ENCODE measurements at places on chromosomes 7 and 10.

- no peak for DNase-seq
These were observed 72.9 kb downstream of the MKI67 start for GRCh38 chr10:128053356-128053755.

DNA sequence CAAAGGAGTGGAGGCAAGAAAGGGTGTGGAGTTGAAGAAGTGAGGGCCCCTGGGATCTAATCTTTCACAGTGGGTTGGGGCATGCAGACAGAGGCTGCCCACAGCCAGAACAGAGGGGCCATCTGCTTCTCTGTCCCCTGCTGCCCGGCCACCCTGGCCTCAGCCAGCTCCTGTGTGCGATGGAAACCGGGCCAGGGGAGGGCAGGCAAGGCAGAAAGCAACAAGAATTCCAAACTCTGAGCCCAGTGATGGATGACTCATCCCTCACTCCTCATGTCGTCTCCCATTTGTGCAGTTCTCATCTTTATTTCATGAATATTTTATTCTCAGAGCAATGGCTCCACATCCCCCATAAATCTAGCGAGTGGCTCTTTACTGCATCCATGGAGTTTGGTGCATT is 757.1 kb downstream of the GRID1 start:
- no peak for DNase-seq

- DNase-seq = no peak
These were observed 640.4 kb downstream of the TYW1 start for GRCh38 chr7:67637023-67637358.

GRCh38 chr10:48634198-48634983 is 29.5 kb upstream of the ARHGAP22 start:
- no peak for DNase-seq

DNA sequence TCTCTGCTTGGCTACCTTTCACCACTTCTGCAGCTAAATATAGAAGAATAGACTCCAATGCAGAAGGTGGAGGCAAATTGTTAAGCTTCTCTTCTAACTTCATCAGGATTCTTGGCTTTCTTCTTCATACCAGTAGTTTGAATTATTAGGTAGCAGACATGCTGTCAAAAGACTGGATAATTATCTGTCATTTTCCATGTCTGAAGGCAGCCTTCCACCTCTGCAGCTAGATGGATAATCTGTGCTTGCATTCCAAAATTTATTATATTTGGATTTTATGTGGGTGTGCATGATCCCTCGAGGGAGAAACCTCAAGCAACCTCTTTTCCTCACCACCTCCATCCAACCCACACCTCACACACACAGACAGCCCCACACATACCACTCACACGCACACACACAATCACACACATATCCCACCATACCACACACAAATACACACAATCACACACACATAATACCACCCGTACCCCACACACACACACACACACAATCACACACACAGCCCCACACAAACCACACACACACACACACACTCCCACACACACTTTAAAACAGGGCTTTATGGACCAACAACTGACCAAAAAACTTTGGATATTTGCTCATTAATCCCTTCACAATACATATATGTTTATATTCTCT is 145.0 kb downstream of the C7orf25 start:
- no peak for DNase-seq

- no peak for DNase-seq
These were observed 2.4 kb upstream of the PRR15 start for GRCh38 chr7:29561271-29561670.

GRCh38 chr7:47038621-47039020 is 543.3 kb downstream of the TNS3 start:
- no peak for DNase-seq

GRCh38 chr7:13333371-13333770 is 645.9 kb downstream of the ARL4A start:
- DNase-seq = no peak

GRCh38 chr7:33459340-33459751 is 330.0 kb downstream of the BBS9 start:
- DNase-seq = no peak

GRCh38 chr10:12561307-12561706 is 212.0 kb downstream of the CAMK1D start:
- DNase-seq = no peak

- no peak for DNase-seq
These were observed 1189.5 kb downstream of the GATA3 start for GRCh38 chr10:9243941-9244411.

GRCh38 chr7:12436896-12437535 is 33.4 kb upstream of the VWDE start:
- no peak for DNase-seq

GRCh38 chr7:133355325-133355708 is 102.4 kb downstream of the EXOC4 start:
- no peak for DNase-seq

DNA sequence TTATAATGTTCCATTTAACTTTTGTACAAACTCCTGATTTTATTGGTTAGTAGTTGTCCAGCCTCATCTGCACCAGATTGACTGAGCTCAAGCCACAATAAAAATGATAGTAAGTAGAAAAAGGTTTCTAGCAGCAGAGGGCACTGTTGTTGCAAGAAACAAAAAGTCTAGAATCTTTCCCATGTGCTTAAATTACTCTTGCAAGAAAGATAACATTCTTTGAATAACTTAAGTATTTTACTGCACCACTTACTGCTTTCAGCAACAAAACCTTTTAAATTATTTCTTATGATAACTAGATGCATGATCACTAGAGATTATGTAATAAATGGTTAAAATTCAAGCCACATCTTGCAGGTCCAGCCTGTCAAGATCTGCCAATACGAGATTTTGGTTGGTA is 27.0 kb downstream of the LMOD2 start:
- DNase-seq = no peak

DNA sequence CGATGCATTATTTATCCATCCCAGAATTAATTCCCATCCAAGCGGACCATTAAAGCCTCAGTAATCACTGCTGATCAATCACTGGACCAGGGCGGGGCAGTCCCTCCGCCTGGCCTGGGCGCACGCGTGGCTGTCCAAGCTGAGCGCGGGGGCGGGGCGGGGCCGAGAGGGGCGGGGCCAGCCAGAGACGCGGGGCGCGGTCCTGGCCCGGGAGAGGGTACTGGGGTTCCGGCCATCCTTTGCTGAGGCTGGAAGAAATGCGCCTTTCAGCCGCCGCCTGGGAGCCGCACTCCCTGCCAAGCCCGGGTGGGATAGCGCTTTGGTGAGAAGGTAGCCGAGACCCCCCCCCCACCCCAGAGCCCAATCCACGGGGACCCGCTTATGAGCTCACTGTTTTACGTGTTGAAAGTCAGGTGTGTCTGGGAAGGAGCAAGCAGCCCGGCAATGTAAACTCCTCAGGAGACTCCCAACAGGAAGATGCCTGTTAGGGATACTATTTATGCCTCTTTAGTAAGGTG is at the start of gene ARHGAP22:
Gene ARHGAP22, minus strand, starts transcription at position 83 of the 518 bp plus-strand sequence. CDS start 277 bp downstream, outside the sequence.
- no peak for DNase-seq

DNA sequence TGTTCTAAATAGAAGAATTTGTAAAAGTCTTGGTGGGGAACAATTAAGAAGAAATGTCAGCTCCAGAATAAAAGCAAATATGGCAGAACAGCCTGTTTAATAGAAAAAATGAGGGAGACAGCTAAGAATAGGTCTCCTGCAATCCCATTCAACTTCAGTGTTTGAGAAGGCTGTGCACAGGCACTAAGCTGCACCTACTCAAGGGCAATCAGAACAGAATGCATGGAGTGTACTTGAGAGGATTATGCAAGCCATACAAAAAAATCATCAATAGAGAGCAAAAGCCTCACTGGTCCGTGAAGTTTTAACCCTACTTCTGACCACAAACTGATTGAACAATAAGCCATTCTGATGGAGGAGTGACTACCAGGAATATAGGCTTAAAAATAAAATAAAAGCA is 690.7 kb upstream of the PCDH15 start:
- DNase-seq = no peak

- no peak for DNase-seq
These were observed 303.8 kb downstream of the KCNMA1 start for GRCh38 chr10:77333610-77334340.

DNA sequence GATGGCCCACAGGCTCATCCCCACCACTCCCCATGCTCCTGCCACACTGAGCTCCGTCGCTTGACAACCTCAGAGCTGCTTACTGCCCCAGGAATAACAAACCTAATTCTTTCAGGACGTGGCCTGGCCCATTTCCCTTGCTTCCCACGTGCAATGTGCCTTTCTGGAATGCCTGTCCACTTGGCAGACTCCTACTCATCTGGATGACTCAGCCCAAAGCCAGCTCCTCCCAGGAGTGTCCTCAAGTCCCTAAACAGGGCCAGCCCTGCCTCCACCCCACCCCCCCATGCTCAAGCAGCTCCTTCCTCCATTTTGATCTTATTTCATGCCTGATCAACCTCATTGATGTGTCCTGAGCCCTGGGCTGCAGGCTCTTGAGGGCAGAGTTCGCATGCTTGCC is 164.9 kb upstream of the RNF32 start:
- DNase-seq = no peak

GRCh38 chr10:48467669-48468068 is 137.2 kb downstream of the ARHGAP22 start:
- DNase-seq = no peak

GRCh38 chr7:1325246-1325645 is 92.6 kb downstream of the UNCX start:
- no peak for DNase-seq

DNA sequence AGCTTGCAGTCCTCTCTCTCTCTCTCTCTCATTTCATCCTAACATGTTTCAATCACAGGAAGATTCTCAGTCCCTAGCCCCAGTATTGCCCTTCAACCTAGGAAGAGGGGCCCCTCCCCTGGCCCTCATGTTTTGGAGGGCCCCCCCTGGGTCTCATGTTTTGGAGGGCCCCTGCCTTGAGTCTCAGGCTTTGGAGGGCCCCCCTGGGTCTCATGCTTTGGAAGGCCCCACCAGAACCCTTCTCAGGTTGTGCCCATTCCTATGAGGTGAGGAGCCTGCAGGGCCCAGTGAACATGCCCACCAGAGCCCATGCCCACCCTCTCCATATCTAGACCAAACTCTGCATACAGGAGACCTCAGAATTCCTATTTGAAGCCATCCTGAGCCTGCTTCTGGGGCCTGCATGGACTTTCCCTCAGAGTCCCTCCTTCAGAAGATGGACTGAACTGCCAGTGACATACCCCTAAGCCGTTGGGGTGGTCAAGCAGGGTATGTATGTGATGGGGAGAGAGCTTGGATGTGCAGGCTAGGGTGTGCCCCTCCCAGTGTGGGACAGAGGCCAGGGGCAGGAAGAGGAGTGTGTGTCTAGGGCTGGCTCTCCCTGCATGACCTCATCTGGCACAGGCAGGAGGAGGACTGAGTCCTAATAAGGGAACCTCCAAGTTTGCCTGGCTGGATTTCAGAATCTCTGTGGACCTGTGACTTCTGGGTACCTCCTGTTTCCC is 8.1 kb upstream of the VDAC2 start:
- DNase-seq = no peak

DNA sequence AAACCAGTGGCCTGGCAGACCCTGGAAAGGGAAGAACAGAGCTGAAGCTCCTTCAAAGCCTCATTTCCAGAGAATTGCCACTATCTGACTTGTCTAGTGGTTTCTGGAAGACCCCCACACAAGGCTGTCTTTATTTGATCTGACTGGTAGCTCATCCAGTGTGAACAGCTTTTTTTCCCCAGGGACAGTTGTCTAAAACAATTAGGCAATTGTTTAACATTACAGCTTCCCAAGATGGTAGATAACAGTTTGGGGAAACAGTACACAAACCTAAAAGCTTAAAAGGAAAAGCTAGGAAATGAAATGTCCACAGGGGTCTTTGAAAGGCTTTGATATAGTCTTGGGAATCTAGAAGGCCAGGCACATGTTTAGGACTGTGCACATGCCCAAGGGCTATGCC is 203.4 kb upstream of the CTBP2 start:
- no peak for DNase-seq

GRCh38 chr7:124101173-124101768 is 68.4 kb upstream of the TMEM229A start:
- no peak for DNase-seq

DNA sequence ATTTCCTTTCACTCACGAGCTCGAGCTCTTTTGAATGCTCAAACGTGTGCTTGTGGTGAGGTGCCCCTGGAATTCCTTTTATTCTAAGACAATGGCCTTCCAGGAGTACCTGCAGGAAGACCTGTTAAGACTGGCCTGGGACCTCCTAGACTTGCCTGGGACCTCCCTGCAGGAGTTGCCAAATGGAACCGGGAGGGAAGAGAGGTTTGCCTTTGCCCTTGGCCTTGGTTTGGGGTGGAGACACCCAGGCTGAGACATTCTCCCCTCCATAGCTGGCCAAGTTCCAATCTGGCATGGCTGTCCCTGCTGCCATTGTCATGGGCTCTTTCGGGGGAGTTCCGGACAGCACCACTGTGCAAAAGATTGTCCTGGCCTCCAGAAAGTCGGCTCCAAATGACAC is 39.7 kb downstream of the DNAJB12 start:
- DNase-seq = no peak

GRCh38 chr7:76267107-76267893 is 35.2 kb upstream of the HSPB1 start:
- no peak for DNase-seq

DNA sequence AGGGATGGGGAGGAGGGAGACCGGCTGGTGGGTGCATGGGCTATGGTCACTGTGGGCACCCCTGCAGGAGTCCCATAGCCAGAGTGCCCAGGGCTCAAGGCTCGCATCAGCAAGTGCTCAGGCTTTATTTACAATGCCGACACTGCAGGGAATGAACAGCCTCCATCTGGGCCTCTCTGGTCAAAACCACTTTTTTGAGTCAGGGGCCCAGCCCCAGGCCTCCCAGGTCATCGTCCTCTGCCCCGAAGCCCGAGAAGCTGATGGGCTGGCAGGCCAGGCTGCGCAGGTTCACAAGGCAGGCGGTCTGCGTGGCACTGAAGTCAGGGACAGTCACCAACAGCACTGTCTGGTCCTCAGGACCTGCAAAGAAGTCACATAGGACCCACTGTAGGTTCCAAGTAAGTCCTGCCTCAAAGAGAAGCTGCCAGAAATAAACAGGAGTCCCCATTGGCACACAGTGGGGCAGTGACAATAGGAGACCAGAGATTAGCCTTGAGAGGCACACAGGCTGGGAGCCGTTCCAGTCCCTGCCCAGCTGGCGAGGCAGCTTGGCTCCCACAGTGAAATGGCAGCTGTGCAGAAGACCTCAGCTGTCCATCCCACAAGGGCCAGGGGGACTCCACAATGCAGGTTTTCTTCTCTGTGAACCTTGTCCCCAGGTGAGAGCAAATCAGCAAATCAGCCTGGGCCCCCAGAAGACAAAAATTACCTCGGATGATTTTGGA is 8.6 kb downstream of the POLD2 start:
- DNase-seq = no peak

GRCh38 chr10:5480162-5480941 is 19.0 kb downstream of the CALML5 start:
- DNase-seq = no peak
